Sciatic nerve (tissue), 2 donors: ENCODE measurements at places on chromosomes 11 and 22. TPM values are rescaled to one million over a fixed set of nuclear protein-coding genes. Genes with fewer than 3 reads are reported as not detected.
A peak's percentile ranks its signal among the peaks of the same experiment; 100 is the strongest.

GRCh38 chr11:128240546-128240945, 346.8 kb downstream of the ETS1 start:
- no peak for DNase-seq

CNTF gene
- total RNA-seq = 426 TPM

PGR gene
- total RNA-seq = 2.5 TPM

DNA sequence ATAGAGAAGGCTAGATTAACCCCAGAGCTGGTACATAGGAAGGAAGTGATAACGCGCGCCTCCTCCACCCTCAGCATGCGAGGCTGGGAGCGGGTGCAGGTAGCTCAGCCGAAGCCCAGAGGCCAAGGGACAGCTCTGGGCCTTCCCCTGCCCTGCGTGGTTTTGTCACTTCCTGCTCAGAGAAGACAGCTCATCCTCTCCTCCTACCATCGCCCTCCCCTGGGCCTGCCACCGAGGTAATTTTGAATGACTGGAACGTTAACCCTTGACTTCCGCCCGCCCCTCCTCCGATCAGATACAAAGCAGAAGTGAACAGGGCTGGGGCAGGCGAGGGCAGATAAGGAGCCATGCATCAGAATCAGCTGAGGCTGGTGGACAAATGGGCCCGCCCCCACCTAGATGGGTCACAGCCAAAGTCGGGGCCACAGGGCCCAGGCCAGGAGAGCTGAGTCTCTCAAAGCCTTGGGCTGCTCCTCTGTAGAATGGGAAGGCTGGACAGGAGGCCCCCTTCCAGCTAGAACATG, 1.6 kb downstream of the RAC2 start:
- DNase-seq = no peak

DNA sequence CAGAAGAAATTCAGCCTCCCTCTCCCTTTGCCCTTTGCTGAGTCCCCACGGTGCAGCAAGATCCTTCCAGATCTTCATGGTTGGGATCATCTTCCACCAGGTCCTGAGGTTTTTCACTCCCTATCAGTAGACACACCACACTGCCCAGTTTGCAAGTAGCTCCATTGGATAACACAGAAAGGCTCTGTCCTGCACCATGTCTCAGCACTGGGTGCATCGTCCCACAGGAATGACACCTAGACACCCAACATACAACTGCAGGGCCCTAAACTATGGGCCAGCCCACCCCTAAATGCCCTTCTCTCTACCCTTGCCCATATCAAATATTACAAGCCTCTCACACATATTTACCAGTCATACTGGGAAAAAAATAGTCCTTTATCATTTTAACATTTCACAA, 9.4 kb downstream of the KLHL22 start:
- no peak for DNase-seq

UPK2 gene
- not detected for total RNA-seq

SCT gene
- not detected for total RNA-seq

GRCh38 chr11:128339792-128340191, 247.6 kb downstream of the ETS1 start:
- no peak for DNase-seq

DNA sequence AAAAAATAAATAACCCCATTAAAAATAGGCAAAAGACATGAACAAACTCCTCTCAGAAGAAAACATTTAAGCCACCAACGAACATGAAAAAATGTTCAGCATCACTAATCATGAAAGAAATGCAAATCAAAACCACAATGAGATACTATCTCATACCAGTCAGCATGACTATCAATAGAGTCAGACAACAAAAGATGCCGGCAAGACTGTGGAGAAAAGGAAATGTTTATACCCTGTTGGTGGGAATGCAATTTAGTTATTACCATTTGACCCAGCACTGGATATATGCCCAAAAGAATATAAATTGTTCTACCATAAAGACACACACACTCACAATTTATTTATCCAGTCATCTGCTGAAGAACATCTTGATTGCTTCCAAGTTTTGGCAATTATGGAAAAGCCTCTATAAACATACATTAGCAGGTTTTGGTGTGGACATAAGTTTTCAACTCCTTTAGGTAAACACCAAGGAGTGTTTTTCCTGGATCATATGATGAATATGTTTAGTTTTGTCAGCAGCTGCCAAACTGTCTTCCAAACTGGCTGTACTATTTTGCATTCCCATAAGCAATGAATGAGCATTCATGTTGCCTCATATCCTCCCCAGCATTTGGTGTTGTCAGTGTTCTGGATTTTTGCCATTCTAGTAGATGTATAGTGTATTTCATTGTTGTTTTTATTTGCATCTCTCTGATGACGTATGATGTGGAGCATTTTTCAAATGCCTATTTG, 28.0 kb downstream of the OR8D1 start:
- DNase-seq = no peak

GRCh38 chr22:31991102-31991839, 46.9 kb downstream of the YWHAH start:
- no peak for DNase-seq

DNA sequence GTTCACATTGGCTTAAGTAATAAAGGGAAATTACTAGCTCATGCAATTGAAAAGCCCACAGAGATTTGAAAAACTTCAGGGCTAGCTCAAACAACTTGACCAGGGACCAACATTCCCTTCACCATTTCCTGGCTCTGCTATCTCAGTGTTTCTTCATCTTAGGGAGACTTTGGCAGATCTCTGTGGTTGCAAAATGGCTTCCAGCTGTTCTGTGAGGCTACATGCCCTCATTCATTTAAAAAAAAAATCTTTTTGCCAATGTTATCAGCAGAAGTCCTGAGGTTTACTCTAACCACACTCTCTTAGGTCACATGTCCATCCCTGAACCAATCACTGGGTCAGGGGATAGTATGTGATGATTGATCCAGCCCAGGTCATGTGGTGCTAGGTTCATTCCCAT, 13.9 kb upstream of the RASSF10 start:
- DNase-seq = no peak

LRRN4CL gene
- 28.4 TPM for total RNA-seq

- no peak for DNase-seq
Measured at GRCh38 chr11:133936136-133936535, 20.6 kb downstream of the IGSF9B start.

DERL3 gene
- total RNA-seq = 2.7 TPM

- peak; percentile 36 for DNase-seq
Measured at GRCh38 chr22:23065495-23066122, 4.7 kb upstream of the GNAZ start.

DNA sequence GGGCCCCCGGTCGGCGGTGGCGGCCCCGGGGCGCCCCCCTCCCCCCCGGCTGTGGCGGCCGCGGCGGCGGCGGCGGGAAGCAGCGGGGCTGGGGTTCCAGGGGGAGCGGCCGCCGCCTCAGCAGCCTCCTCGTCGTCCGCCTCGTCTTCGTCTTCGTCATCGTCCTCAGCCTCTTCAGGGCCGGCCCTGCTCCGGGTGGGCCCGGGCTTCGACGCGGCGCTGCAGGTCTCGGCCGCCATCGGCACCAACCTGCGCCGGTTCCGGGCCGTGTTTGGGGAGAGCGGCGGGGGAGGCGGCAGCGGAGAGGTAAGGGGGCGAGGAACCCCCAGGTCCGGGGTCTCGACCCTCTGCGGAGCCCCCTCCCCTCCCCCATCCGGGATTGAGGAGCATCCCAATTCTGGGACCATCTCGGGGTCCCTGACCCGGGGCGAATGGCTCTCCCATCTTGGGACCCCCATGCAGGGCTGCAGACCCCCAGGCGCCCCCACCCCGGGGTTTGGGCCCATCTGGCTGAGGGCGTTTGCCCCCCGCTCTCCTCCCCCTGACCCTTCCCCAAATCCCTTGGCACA, 431 bp downstream of the KMT2A start:
- peak; percentile 80 for DNase-seq

GRCh38 chr11:35056391-35057093, 82.4 kb upstream of the CD44 start:
- no peak for DNase-seq

- DNase-seq = no peak
Measured at GRCh38 chr11:119027561-119028345, 2.9 kb downstream of the SLC37A4 start.

ARRB1 gene
- total RNA-seq = 70.8 TPM

DNA sequence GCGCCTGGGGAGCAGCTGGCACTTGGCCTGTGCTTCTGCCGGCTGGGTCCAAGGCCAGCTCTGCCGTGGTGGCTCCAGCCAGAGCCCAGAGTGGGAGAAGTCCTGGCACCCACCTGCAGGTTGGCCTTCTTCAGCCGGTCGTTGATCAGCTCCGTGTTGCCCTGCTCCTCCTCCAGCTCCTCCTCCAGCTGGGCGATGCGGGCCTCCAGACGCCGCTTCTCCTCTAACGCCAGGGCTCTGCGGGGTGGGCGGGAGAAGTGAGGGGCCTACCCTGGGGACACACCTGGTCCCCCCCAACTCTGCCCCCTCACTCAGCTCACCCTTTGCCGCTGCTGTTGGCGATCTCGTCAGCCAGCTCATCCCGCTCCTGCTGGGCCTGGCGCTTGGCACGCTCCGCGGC, 32.6 kb downstream of the APOL1 start:
- no peak for DNase-seq
